Esophagus squamous epithelium (tissue), 5 donors: ENCODE measurements at places on chromosomes 5 and 9. TPM values are rescaled to one million over a fixed set of nuclear protein-coding genes. Genes with fewer than 3 reads are reported as not detected.

Gene KIF4B
- total RNA-seq = not detected

Gene IL7R
- 19.1 TPM for total RNA-seq

Gene ARID3C
- not detected for total RNA-seq

DNA sequence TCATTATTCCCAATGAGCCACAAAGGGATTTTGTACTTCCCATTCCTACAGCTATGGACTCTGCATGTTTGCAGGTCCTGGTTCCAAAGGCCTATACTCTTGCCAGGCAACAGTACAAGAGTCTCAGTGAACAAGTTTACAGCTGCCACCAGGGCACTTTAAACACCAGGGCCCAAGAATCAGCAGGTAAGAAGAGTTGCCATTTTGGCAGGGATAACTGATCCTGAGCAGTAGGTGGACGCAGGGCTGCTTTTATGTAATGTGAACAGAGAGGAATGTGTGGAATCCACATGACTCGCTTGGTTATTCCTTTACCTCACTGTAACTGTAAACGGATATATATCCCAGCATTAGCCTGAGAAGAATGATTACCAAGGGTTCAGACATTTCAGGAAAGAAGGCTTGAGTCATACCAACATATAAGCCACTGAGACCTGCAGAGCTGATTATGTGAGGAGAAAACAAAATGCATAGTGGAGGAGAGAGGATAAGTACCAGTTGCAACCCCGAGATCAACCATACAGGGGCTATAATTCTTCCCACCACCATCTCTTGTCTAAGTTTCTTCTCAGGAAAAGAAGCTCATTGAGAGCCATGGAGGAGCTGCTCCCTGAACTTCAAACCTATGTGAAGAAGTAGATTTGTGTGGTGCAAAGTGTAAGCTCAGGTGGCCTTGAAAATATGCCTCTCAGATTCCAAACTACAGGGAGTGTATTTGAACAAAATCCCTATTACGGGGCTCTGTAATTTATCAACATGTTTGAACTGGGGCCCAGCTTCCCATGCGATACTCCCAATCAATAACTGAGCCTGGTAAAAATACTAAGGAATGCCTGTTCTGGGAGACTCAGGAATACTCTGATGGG, 24.6 kb downstream of the RAPGEF6 start:
- DNase-seq = no peak

- no peak for DNase-seq
Observed at GRCh38 chr9:84374516-84374915, 34.0 kb upstream of the SLC28A3 start.

GRCh38 chr5:168599826-168600225, 20.7 kb upstream of the PANK3 start:
- DNase-seq = no peak
